ENCODE measurements at places on chromosomes 6 and 20.

- no peak for DNase-seq
These were observed 103.6 kb upstream of the BMP2 start for GRCh38 chr20:6663751-6664388.

- no peak for DNase-seq
These were observed 1369.1 kb downstream of the EPHA7 start for GRCh38 chr6:92050216-92050615.

DNA sequence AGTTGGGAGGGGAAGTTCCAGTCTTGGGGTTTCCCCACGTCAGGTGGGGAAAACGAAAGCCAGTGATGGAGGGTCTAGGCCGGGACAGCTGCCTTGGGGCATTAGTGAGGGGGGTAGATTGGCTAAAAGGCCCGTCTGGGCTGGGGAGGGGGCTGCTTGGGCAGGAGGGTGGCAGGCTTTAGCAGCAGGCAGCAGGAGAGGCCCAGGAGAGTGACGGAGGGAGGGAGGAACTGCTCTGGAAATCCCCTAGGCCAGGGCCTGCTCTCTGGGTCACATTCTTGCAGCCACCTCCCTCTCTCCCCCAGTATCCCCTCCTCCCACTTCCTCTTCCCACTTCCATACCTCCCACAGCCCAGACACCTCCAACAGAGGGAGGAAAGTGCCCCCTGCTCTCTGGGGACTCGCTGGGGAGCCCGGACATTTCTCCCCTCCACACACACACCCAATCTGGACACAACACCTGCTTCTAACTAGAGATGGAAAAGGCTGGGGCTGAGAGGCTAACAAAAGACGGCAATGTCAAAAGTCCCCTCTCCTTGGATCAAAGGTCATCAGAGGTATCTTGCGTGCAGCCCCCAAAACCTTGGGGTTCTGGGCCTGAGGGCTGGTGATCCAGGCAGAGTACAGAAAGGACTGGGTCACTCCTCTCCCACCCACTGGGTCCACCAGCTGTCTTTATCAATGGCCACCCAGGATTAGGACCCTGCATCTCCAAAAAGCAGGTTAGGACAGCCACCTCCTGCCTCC, 1.8 kb downstream of the NFKBIE start:
- DNase-seq: peak; percentile 41

- no peak for DNase-seq
These were observed 2.1 kb downstream of the ZMYND8 start for GRCh38 chr20:47354464-47354713.

GRCh38 chr6:37259191-37259590, 1.2 kb upstream of the TMEM217 start:
- no peak for DNase-seq

DNA sequence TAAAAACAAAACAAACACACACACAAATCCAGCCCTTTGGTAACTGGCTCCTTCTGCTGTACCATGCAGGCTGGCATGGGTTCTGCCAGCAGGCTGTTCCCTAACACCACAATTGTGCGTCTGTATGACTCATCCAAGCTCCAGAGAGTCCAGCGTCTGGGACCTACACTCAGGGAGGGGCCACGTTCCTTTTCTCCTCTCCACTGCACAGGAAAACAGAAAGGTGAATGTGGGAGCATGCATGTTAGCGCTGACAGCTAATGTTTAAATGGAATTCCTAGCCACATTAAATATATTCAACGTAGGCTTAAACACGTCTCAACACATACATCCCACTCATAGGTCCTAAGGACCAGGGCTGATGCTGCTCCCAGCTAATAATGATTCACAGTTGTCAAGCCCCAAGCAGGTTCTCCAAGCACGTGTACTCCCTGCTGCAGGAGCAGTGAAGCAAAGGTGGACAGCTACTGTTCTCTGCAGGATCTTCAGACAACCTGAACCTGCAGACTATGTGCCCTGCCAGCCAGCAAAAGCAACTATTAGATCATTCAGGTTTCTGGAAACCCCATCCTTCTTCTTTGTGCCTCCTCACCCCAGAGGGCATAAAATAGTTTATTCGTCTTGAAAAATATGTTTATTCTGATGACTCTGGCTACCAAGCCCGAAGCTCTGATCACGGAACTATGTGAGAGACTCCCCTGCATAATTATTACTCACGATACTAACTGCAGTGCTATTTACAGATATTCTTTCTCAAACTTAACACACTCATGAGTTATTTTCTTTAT, 20.9 kb downstream of the MAP1LC3A start:
- no peak for DNase-seq

- DNase-seq: no peak
These were observed 107.8 kb upstream of the SHLD1 start for GRCh38 chr20:5642155-5642981.

GRCh38 chr6:47203266-47203937, 106.3 kb downstream of the TNFRSF21 start:
- no peak for DNase-seq

GRCh38 chr6:41636833-41637193, 1.5 kb upstream of the MDFI start:
- DNase-seq: no peak

GRCh38 chr6:45822246-45822812, 193.3 kb downstream of the CLIC5 start:
- no peak for DNase-seq

DNA sequence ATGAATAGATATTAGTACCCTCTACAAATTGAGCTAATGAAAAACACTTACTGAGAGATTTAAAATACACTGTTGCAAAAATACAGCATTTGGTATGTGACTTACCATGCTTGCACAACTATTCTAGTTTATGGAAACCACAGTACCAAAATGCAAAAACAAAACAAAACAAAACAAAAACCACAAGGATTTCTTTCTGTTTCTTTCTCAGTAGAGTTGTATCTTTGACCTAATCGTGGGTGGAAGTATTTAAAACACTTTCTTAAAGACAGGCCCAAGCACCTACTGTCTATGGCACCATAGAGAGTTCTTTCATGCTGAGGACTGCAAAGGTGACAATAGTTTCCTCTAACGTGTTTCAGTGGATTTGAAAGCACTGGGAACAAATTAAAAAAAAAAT, 95.3 kb upstream of the C6orf118 start:
- DNase-seq: no peak

DNA sequence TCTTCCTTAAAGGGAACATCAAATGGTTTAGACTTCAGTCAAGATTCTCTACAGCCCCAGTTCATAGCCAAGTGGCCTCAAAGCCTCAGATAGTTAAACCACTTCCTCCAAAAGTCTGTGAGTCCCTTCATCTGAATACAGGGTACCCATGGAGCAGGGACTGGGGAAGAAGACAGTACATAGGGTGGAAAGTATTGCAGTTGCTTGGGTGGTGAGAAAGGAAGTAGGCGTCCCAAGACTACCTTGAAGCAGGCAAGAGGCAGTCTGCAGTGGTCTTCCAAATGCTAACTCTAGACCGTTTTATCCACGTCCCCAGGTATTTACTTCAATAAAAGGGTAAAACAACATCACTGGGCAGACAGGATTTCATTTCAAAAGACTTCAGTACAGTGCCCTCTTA, 2.0 kb downstream of the FYN start:
- DNase-seq: peak; percentile 24

GRCh38 chr20:51639206-51639832, 96.8 kb upstream of the NFATC2 start:
- DNase-seq: peak; percentile 27

GRCh38 chr6:141347086-141347485, 785.6 kb upstream of the GJE1 start:
- no peak for DNase-seq

GRCh38 chr6:116596815-116597214, 19.5 kb upstream of the RSPH4A start:
- DNase-seq: no peak

Measured in effector CD4-positive, alpha-beta T cell (primary cell).